IPS-NIHi11 (cell line): ENCODE measurements at places on chromosomes 5 and 9.
A peak's percentile ranks its signal among the peaks of the same experiment; 100 is the strongest.

- DNase-seq: no peak
Observed at GRCh38 chr5:2472670-2473069, 278.8 kb downstream of the IRX2 start.

DNA sequence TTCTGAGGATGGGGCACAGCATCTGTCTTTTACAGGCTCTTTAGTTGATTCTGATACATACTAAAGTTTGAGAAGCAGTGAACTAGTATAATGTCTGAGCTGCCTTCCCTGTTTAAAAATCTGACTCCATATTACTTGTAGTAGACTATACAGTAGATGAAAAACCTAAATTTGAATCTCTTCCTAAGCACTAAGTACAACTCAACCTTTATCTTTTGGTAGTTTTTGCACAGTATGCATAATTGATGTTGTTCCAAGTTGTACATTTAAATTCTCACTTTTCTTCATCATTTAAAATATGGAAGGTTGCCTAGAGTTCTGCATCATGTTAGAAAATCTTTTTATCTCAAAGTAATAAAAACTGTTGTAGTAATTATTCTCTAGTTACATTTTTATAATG is 98.6 kb upstream of the CKMT2 start:
- DNase-seq: no peak

- no peak for DNase-seq
Observed at GRCh38 chr5:122180863-122181548, 51.7 kb downstream of the ZNF474 start.

DNA sequence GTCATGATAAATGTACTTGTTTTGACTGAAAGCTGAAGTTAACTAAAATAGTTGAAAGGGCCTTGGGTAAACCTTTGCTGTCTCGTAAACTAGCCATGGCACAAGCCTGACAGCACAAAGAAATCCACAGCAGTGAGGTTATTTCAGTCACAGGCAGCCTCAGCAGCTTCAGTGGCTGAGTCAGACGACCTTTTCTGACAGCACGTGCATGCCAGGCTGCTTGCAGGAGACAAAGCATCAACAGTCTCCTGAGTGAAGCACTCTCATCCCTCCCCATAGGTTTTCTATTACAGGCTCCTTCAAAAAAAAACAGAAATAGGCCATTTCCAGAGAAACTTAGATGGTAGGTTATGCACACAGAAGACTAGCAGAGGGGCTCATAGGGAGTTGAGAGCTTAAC is 34.6 kb downstream of the OXCT1 start:
- peak; percentile 27 for DNase-seq

DNA sequence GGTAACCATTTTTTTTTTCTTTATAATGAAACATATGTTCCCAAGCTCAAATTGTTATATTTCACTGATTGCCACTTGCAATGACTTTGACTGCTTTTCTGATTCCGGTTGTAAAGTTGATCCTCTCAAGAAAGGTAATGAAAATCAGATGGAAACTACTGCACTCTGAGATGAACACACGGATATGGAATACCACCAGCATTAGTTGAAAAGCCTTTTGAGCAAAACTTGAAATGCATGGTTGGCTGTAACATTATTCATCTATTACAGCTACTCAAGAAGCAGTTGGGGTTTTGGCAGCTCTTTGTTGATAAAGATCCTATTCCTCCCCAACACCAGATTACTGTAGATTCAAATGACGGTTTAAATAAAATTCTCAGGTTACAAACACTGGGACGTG is 591.6 kb upstream of the DMAC1 start:
- no peak for DNase-seq

DNA sequence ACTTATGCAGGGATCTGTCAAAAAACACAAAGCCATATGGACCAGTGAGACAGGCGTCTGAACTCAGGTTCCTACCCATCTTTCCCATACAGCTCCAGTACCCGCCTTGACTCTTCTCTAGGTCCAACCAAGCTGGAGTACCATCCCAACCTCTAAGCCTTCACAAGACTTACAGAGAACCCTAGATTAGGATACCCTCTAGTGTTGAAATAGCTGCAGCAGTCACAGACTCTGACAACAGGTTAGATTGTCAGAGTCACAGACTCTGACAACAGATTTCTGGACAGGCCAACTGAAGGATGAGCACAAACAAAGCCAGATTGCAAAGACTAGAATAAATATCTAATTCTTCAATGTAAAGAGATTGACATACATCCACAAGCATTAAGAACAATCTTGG is 266.1 kb downstream of the GRIA1 start:
- DNase-seq: peak; percentile 33

DNA sequence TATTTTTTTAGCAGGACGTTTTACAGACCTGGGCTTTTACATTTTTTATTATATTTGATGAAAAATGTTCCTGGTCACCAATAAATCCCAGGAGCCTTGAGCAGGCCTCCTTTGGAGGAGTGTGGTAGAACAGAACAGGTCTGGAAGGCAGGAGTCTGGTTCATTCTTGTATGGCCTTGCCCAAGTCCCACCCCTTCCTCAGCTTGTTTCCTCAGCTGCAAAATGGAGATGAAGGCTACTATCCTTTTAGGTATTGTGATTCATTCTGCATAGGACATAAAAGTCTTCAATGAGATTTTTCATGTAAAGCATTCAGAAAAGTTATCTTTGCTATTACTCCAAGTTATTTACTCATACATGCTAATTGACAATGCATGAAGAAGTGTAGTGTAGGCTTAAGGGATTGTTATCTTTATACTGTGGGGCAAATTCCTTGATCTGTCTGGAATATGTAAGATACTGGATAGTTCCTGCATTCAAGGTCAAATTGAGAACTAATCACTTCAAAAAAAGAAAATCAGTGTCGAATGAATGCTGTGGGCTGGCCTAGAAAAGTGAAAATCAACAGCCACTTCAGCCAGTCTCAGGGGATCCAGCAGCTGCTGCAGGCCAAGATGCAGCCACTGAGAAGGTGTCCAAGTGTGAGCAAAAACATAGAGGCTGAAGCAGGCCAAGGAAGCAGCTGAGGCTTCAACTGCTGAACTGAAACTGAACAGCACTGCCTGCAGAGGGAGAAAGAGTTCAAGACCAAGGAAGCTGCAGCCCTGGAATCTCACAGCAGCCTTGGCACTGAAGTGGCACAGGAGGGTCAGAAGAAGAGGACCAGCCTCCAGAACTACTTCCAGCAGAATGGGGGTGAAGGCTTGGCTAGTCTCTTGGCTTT is 15.5 kb upstream of the SLC36A3 start:
- DNase-seq: peak; percentile 36

- no peak for DNase-seq
Observed at GRCh38 chr9:80359291-80359690, 787.5 kb downstream of the TLE4 start.

DNA sequence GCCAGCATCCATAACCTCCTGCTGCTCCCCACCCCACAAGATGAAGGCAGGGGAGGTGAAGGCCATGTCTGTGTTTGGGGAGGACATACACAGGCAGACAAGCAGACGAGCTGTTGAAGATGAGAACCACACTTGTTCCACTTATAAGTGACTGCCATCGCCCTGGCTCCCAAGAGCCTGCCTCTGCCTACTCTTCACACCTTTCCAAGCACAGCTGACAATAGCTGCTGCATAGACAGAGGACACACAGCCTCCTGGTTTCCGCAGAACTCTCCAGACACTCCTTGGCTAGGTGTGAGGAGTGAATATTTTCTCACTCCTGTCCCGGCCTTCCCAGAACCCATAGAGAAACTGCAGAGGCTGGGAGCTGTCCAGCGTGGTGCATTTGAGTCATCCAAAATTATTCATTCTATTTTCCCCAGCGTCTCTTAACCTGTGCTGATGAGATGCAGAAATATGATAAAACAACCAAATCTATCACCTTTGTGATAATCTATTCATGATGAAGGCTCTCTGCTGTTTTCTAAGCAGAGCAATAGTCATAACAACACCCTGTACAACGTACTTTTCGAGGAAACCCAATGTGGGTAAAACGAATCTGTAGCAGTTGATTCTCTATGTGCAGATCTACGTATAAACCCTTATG is 24.7 kb downstream of the KLF9 start:
- DNase-seq: no peak

DNA sequence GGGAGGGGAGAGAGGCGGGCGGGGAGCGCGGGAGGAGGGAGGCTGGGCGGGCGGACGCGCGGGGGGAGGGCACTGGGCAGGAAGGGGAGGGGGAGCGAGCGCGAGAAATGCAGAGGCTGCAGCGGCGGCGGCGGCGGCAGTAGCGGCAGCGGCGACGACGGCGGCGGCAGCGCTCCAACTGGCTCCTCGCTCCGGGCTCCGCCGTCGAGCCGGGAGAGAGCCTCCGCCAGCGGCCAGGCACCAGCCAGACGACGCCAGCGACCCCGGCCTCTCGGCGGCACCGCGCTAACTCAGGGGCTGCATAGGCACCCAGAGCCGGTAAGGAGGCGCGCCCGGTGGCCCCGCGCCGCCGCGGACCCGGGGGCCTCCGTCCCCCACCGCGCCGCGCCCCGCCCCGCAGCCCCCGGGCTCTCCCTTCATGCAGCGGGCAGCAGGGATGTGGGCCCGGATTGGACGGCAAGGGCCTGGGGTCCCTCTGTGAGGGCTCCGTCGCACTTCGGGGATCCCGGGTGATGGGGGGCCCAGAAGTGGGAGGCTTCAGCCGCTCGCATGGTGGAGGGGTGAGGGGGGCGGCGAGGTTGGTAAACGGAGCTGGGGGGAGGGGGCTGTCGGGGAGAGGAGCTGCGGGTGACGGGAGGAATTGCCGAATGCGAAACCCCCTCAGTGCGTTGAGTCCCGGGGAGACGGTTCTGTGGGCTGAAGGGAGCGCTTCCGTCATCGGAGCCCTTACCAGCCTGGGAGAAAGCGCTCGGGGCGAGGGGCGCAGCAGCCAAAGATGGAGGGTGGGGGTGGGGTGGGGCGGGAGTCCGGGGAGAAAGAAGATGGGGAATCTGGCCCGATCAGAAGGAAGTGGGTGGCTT is at the start of gene BASP1:
TSS of gene BASP1 (plus strand) at position 139 of the 860 bp plus-strand sequence. CDS start 57,586 bp downstream, outside the sequence.
- DNase-seq: peak; percentile 79

DNA sequence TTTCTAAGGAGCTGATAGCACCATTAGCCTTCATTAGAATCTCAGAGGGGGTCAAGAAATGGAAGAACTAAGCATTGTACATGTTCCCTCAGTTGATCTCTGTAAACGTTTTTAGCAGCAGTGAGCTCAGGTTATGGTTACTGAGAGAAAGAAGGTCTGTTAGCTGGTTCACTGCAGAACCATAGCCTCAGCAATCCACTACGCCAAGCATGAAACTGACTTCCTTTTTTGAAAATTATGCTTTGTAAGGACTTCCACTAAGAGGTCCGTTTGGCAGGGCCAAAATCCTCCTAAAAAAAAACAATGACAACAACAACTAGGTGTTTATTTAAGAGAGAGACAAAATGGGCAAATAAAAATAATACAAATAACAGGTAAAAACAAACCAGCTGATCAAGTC is 273.3 kb downstream of the AOPEP start:
- no peak for DNase-seq

- DNase-seq: no peak
Observed at GRCh38 chr5:129569295-129569694, 109.2 kb downstream of the ADAMTS19 start.

DNA sequence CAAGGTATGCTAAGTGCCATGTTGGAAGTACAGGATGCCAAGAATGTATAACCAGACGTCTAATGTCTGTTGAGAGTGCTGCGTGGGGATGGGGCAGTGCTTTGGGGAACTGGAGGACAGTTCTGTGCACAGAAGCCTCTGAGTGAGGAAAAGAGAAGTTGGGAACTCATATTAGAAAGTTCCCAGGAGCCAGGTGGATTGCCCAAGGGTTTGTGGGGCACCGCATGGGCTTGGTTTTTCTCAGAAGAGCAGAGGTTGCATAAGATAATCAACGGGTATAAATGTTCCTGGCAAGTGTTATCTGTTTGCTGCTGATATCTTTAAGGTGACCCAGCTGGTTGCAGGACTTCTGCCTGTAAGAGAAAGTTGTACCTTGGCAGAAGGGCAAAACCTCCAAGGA is 13.1 kb downstream of the HRH2 start:
- DNase-seq: no peak

DNA sequence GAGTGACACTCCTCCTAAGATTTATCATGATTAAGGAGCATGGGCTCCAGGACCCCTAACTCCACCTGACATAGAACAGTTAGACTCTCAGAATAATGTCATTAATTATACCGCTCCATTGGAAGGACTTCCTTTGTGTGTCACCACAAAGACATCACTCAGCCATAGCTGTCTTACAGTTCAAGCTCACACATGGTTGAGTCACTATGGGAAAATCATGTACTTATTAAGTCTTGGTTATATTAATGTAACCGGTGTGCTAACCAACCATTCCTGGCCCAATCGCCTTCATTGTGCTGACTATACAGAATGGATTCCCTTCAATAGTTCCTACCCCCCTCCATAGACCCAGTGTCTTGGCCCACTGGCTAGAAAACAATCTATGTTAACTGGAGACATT is 10.9 kb upstream of the MCCC2 start:
- DNase-seq: no peak

DNA sequence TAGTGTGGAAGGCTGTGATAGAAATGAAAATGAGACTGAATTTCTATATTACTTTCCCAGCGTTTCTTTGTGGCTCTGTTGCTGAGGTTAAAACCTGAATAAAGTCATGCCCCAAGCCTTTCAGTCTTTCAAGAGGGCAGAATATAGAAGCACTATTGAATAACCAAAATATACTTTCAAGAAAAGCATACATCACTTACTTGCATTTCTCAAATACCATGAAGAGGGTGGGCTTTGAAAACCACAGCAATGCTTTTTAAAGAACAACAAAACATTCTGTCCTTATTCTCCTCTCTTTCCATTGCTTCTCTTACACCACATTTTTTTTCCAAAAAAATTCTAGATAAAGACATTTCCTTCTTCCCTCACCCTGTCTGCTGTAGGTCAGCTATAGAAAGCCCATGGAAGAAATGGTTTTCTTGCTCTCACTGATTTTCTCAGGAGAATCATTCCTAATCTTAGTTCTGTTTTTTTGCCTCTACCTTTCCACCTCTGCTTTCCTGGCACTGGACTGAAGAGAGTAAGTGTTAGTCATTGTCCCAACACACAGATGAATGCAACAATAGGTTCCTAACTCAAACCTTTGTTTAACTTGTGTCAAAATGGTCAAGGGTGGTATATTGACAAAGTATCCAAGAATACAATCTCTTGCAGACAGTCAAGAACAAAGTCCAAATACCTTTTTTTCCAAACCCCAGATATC is 51.6 kb downstream of the NUDT12 start:
- DNase-seq: no peak

DNA sequence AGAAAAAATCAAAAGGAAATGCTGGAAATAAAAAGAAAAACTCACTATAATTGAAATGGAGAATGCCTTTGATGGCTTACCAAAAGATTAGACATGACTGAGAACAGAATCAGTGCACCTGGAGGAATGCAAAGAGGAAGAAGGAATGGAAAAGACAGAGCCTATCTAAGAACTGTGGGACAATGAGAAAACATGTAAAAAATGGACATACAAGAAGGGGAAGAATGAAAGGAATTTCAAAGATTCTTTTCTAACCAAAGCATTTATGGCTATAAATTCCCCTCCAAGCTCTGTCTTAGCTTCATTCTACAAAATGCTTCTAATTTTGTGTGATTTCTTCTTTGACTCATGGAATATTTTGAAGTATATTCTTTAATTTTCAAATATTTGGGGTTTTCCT is 47.5 kb upstream of the CLK4 start:
- no peak for DNase-seq
